ENCODE measurements at places on chromosomes 1 and 21.

GRCh38 chr1:46689897-46690296 lies 18.2 kb downstream of the TEX38 start:
- DNase-seq: no peak

- DNase-seq: no peak
Observed at GRCh38 chr1:109254621-109255096, 5.3 kb downstream of the CELSR2 start.

DNA sequence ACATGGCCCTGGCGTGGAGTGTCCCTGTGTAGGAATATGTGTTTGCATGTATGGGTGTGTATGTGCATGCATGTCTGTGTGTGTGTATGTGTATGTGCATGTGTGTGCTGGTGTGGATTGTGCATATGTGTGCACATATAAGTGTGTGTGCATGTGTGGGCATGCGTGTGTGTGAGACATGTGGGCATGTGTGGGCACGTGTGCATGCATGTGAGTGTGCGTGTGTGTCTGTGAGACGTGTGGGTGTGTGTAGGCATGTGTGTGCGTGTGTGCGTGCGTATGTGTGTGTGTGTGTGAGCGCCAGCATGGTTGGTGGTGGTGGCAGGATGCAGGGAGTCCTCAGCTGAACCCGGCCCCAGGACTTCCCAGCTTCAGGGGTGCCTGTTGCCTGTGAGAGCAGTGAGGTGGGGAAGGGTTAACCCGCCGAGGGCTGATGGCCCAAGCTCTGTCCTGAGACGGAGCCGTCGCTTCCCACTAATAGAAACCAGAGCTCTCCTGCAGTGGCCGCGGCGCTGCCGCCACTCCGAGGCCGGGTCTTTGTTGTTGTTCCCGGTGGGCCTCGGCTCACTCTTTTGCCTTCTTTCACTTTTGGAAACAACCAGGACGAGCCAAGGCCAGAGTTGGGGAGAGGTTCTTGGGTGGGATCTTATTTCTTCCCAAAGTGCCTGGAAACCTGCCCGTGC lies 143.6 kb upstream of the ARHGEF16 start:
- DNase-seq: no peak

DNA sequence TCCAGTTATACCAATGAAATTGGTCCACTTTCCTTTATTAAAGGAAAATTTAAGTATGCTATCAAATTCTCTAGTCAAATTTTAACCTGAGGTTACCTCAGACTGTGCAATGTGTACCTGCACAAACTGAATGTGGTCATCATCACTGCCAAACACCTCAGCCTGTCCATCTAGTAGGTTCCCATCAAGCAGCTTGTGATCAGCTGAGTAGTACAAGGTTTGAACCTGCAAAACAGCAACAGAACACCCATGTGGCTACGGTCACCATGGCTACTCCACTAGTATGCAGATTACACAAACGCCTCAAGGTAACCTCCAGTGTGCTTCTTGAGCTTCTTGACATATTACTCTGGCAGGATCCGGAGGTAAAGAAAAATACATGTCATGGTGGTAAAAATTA lies 11.6 kb downstream of the IVNS1ABP start:
- DNase-seq: no peak

DNA sequence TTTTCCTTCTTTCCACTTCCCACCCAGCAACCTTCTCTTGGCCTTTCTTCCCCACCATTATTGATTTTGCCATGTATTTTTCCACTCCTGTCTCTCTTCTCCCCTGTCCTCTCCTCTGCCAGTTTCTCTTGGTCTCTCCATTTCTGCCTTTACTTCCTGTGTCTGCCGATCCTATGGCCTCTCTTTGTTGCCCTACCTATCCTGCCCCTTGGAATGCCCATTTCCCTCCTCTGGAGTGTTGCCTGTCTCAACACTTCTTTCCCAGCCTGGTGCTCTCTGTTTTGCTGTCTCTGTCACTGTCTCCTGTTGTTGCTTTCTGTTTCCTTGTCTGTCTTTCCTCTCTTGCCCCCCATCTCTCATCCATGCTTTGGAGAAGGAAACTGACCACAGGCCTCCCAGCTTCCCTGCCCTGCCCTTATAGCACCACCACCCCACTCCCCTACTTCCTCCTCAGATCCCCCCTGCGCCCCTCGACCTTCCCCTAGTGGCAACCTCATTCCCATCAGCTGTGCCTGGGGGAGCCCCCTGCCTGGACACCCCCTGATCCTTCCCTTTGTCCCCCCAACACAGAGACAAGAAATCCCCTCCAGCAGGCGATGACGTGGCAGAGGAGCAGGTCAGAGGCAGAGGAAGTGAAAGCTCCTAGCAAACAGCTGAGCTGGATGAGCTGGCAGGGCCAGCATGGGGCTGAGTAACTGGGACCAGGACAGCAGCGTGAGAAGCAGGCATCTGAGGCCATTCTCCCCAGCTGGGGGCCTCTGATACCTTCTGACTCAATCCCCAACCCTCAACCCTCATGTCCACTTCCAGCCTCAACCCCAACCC lies 6.6 kb upstream of the ETV3L start:
- no peak for DNase-seq

GRCh38 chr21:17295997-17296396 lies 216.8 kb upstream of the CXADR start:
- no peak for DNase-seq

- no peak for DNase-seq
Observed at GRCh38 chr1:238258510-238258909, 367.8 kb upstream of the ZP4 start.

DNA sequence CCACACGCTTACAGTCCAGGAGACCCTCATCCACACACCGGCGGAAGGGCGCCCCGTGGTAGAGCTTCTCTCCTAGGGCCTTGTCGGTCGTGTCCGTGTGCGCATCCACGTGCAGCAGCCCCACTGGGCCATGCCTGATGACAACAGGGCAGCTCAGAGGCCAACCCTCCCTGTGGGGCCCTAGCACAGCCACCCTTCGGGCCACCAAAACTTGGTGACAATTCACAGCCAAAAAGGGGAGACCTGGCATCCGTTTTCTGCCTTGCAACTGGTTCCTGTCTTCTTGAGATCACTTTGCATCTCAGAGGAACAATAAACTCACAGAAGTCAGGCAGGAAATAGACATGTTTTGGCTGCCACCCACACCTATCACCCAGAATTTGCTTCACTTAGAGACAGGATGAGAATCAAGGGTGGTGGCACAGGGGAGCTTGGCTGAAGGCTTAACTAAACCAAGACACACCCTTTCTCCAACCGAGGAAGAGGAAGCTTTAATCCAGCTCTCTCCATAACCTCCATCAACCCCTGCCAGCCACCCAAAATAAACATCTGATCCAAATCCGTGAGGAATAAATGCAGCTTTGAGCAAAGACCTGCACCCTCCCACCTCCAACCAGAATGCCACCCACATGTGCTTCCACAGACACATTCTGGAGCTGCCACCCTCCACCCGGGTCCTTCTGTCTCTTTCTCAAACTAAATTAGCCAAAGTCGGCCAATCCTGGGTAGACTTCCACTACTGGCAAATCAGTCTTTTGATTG lies 5.7 kb downstream of the AGMAT start:
- DNase-seq: no peak

GRCh38 chr21:29953072-29953471 lies 13.3 kb upstream of the GRIK1 start:
- DNase-seq: no peak

DNA sequence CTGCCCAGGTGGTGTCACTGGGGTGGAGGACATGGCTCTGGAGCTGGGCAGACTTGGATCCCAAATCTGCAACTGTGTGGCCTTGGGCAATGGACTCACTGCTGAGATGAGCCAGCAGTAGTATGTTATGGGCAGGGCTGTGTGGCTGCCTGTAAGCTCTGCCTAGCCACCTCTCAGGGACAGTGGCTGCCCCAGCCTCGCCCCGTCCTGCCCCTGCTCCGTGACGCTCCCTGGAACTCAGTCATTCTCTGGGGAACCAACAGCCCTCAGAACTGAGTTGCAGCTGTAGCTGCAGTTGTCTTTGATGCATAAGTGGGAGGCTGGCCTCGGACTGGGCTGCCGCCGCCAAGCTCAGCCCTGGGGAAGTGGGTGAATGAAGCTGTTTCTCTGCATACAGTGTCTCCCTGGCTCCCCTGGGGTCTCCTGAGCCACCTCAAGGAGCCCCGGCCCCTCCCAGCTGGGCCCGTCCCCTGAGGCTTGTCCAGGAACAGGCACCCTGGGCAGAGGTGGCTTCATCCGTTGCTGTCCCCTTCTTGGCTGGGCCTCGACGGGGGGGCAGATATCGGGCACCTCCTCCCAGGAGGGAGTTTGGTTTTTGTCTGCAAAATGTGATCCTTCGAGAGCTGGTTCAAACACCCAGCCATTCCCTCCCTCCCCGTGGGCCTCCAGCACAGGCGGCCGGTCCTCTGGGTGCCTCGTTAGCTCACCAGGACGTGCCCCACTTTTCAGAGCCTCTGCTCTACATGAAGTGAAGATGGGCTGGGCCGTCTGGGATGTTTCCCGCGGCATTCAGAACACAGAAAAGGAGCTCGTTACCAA lies 26.2 kb upstream of the PLCH2 start:
- no peak for DNase-seq

- DNase-seq: peak; percentile 24
Observed at GRCh38 chr1:210332719-210333398, 4.2 kb downstream of the HHAT start.

DNA sequence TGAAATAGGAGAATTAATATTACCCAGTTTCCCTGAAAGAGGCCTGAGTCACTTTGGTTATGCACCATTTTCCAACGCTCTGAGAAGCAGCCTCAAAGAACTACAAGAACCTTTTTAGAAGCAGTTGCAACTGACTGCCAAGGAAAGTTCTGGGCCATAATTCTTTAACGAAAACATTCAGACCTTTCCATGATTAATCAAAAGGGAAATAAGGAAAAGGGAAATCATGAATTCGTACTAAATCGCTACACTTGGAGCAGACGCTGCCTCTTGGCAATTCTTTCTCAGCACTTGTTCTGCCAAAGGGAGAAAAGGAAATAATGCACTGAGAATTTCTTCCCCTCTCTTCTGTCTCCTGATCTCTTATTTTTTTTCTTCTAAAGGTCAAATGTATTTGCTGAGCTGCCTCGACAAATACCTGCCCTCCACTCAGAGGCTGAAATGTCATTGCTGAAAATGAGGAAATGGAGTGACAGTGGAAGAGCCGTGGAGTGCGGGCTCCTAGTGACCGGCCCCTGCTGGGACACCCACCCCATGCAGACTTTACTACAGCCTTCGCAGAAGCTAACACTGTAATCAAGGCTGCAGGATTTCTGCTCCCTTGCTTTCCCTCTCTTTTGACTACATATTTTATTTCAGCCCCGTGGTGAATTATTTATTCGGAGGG lies 67.9 kb upstream of the GALNT2 start:
- no peak for DNase-seq

DNA sequence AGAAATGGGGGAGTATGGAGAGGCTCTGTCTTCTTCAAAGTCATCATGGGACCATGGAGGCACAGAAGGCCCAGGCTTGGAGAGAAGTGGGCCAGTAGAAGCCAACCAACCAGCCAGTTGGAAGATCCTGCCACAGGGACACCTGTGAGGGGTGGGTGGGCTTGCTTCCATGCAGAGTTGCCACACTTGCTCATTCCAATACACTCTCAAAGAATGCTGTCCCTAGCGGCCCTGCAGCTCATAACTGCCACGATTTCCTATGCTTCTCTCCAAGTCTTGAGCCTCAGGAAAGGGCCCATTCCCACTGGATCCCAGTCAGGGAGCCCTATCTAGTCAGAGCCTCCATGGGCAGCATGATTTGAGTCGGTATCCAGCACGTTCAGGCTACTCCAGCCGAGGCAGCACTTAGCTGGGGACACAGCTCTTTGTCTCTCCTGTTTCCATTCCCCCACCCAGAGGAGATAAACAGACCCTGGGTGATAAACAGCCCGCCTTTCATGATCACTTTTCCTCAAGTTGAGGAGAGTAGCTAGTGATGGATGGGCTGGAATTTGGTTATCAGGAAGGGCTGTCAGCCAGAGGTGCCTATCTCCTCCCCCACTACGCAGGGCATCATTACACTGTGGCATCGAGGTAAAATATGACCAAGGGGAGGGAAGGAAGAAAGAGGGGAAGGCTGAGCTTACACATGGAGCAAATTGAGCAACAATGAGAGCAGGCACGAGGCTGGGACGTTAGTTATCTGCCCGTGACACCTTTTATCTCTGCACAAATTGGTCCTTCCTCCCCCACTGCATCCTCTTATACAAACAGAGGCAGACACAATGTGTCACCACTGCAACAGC lies 64.6 kb downstream of the ERI3 start:
- no peak for DNase-seq

DNA sequence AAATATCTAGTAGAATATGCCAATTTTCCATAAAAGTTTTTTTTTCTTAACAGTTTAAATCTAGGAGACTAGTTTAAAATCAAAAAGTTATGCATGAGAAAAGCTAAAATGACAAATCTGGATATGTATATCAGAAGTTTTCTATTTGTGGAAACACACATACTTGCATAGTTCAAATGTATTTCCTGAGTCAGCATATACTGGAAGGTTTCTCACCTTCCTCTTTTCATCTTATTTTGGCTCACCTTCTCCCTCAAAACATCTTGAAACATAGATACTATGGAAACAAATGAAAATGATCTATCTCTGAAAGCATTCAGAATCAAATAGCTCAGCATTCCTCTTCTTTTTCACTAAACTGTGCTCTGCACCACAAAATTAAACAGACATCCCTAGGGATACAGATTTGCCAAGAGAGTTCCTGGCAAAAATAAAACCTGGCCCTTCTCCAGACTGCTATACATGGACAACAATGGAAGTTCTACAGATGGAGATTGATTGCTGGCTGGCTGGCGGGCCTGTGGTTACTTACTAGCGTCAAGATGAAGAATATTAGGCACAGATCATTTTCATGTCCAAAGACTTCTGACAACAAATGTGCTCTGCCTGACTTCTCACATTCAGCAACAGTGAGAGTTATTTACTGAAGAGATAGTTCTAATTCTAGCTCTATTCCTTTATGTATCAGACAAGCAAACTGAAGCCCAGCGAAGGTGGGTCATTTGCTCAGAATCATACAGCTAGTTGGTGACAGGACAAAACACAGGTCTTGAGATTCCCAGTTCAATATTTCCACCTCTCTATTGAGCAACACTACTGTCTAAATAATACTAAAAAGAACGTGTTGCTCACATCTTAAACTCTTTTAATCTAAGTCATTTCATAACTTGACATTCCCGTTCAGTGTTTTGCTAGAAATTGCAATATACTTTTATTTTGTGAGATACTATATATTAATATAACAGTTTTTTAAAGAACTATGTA lies 26.6 kb downstream of the DIPK1A start:
- no peak for DNase-seq
